Osteoblast (primary cell): ENCODE measurements at places on chromosomes 4 and X. TPM values are rescaled to one million over a fixed set of nuclear protein-coding genes. Genes with fewer than 3 reads are reported as not detected.

FGF5 gene
- 7.7 and 10.5 TPM in 2 replicates for total RNA-seq

PAGE1 gene
- not detected in 2 replicates for total RNA-seq

F11 gene
- total RNA-seq: not detected in 2 replicates

PNCK gene
- 0.29 and 0.36 TPM in 2 replicates for total RNA-seq

TMEM35A gene
- total RNA-seq: 1.1 and 1.5 TPM in 2 replicates

NEXMIF gene
- total RNA-seq: under 0.01 TPM in 1 of 2 replicates, not detected in the other

- no peak for DNase-seq
Measured at GRCh38 chr4:94561249-94562024, 109.7 kb downstream of the PDLIM5 start.

- no peak for DNase-seq
Measured at GRCh38 chr4:75213480-75213879, 280.6 kb downstream of the PARM1 start.

DNA sequence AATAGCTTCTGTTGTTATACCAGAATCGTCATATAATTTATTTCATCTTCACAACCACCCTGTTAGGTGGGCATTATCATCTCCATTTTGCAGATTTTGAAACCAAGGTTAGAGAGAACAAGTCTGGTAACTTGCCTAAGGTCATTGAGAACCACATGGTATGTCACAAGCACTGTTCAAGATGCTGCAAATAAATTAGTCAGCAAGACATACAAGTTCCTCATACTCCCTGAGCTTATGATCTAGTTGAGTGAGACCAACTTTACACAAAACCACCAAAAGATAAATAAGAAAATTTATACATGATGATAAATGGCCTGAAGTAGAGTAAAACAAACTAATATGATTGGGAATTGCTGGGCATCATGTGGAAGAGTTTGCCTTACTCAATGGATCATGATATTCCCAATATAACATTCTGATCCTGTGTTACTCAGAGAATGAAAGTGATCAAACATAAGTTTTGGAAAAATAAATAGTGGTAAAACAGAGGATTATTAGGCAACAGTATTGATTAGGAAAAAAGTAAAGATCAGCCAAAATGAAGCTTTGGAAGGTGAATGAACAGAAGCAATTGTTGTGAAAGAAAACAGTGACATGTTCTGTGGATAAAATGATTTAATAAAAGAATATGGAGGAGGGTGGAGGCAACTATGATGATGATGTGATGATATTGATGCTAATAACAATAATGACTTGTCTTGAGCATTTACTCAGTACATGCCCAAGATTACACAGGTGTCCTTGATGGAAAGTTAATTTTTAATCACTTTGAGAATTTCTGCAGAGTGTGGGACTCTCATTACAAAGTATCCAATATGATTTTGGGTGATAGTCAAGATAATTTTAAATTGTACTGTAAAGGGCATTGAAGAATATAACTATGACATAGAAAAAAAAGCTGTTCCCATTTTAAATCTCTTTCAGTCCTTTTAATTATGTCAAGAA is 34.1 kb upstream of the IL1RAPL1 start:
- no peak for DNase-seq

DNA sequence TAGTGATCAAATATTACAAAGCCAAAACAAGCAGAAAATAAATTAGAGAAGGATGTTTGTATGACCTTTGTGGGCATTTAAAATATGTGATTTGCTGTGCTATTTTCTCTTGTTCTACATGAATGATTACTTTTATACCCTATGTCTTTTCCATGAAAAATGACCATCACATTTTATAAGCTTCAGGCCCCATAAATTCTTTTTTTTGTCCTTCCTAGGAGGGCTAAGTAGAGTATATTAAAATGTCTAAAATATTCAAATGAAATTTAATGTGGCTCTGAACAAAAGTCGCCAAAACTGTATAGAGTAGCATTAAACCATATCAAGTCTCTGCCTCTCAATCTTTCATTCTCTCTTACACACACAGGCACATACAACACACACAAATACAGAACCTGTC is 15.9 kb upstream of the EMCN start:
- no peak for DNase-seq

DNA sequence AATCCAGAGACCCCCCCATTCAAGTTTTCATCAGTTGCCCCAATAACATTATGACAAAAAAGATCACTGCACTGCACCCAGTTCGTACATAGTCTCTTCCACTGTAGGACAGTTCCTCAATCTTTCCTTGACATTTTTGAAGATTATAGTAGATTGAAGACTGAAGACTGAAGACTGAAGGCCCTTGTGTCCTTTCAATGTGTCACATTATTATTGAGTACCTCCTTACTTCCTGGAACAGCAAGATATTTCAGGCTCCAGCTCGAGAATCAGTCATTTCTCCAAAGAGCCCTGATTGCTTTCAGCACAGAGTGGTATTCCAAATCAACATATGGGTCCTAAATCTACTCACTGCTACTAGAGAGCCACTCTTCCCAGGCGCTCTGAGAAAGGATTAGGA is 75.0 kb downstream of the MANBA start:
- no peak for DNase-seq

GRCh38 chr4:7956934-7957656 is 17.4 kb upstream of the AFAP1 start:
- DNase-seq: no peak
